ENCODE measurements at places on chromosomes 6 and 20.

- DNase-seq, result no peak
Observed at GRCh38 chr6:113968472-113968871, 2.5 kb downstream of the HDAC2 start.

GRCh38 chr6:98835149-98836024 is 1.0 kb downstream of the POU3F2 start:
- DNase-seq, result no peak

GRCh38 chr6:42615518-42615917 is 51.7 kb downstream of the UBR2 start:
- no peak for DNase-seq

GRCh38 chr6:106220485-106220884 is 105.1 kb downstream of the ATG5 start:
- no peak for DNase-seq

DNA sequence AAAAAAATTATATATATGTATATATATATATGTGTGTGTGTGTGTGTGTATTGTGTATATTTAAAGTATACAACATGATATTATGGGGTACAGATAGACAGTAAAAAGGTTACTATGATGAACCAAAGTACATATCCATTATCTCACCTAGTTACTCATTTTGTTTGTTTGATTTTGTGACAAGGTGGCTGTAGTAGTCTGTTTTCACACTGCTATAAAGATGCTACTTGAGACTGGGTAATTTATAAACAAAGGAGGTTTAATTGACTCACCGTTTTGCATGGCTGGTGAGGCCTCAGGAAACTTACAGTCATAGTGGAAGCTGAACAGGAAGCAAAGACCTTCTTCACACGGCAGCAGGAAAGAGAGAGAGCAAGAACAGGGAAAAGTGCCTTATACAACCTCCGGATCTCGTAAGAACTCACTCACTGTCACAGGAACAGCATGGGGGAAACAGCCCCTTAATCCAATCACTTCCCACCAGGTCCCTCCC is 30.2 kb upstream of the DACT2 start:
- DNase-seq, result no peak

- no peak for DNase-seq
Observed at GRCh38 chr6:51514748-51515402, 572.5 kb downstream of the PKHD1 start.

GRCh38 chr6:90284236-90285041 is 12.2 kb downstream of the BACH2 start:
- peak; percentile 61 for DNase-seq

GRCh38 chr6:39695447-39695846 is 29.8 kb downstream of the KIF6 start:
- DNase-seq, result no peak

- DNase-seq, result no peak
Observed at GRCh38 chr6:80435457-80435856, 329.0 kb downstream of the BCKDHB start.

- no peak for DNase-seq
Observed at GRCh38 chr6:154792761-154793160, 59.5 kb downstream of the SCAF8 start.

DNA sequence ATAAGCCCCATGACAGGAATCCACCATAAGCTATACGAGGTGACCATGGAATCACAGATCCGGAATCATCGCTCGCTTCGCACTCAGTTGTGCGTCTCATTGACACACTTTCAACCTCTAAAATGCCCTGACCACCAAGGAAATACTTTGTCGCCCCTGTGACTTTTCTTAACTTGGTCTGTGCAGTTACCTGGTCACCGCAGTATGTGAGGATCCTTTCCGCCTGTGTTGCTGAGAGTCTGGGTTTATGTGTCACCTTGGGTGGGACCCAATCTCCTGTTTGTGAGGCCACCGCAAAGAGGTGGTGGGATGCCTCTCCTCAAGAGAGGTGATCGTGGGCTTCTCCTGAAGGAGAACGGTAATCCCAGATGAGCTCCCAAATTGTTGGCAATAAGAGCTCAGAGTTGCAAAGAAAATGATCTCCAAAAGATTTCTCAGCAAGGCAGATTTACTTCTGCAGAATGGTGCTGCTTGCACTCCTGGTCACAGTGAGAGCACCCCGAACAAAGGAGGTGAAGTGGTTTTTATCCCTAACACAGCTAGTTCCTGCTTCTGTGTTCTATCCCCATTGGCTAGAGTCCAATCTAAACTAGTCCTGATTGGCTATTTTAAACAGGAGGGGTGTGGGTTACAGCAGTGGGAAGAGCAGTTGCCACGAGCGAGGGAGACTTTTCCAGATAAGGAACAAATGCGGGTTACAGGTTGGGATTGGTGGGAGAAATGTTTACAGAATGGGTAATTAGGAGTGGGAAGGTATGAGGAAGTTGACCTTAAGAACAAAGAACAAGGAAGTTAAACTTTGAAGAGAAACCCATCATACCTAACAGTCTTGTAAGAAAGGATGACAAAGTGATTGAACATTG is 9.1 kb upstream of the ZNFX1 start:
- no peak for DNase-seq

GRCh38 chr20:10527781-10528180 is 92.7 kb downstream of the SLX4IP start:
- no peak for DNase-seq

GRCh38 chr6:31418251-31418650 is 14.9 kb downstream of the MICA start:
- no peak for DNase-seq

DNA sequence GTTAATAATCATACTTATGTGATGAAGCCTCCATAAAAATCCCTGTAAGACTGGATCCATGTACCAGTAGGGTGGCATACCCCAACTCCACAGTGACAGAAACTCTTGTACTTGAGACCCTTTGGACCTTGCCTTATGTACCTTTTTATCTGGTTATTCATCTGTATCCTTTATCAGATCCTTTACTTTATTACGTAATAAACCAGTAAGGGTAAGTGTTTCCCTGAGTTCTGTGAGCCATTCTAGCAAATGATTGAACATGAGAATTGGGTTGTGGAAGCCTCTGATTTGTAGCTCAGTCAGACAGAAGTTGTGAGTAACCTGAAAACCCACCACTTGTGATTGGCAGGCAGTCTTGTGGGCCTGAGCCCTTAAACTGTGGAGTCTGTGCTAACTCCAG is 229.7 kb downstream of the FOXA2 start:
- DNase-seq, result no peak

GRCh38 chr6:70310063-70310694 is 7.3 kb upstream of the COL9A1 start:
- no peak for DNase-seq

DNA sequence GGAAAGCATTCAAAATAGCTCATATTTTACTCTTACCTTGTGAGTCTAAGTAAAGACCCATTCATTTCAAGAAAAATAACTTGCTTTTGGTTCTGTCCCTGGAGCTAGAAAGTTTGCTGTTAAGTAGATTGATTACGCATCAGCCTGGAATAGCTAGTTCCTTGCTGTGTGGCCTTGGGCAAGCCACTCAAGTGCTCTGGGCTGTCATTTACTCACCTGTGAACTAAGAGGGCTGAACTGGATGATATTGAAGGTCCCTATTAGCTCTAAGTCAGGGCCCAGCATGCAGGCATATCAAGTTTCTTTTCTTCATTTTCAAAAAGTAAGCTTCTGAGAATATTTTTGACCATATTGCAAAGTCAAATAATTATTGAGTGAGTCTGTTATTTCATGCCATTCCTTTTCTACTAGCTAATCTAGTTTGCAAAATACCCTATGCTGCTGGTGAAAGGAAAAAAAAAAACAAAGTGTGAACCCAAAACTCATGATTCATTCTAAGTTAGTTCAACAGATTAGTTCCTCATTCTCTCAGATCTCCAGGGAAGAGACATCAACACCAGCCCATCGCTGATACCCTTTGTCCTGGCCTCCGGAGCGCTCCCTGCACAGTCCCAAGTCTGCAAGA is 106.5 kb upstream of the GMDS start:
- no peak for DNase-seq

- no peak for DNase-seq
Observed at GRCh38 chr6:93677264-93677965, 258.1 kb upstream of the EPHA7 start.
